ENCODE measurements at places on chromosomes 12 and 14.

GRCh38 chr12:121576851-121577391 is 3.9 kb downstream of the KDM2B start:
- DNase-seq: peak; percentile 25

- DNase-seq: no peak
These were observed 61.0 kb downstream of the SUSD6 start for GRCh38 chr14:69672356-69672755.

DNA sequence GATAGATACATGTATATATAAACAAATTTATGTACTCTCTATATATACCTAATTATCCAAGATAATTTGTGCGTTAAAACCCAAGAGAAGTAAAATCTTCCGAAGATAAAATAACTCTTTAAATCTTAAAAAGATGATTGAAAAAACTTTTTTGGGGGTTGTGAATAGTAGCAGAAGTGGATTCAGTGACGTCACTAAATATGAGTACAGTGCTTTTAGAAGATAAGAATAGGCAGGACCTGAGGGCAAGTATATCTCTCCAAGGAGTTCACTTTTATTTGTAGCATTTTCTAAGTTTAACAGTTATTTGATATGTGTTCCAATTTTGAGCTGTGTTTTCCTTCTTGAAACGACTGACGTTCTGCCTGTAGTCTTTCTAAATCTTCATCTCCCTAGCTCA is 319.8 kb downstream of the PPFIA2 start:
- DNase-seq: no peak

GRCh38 chr14:61281186-61281947 is at the start of gene TMEM30B:
TMEM30B (minus strand) TSS chr14:61281338; CDS start chr14:61281147, 191 bp downstream.
- no peak for DNase-seq

- DNase-seq: peak; percentile 48
These were observed 3.2 kb upstream of the ZNF839 start for GRCh38 chr14:102316338-102316742.

DNA sequence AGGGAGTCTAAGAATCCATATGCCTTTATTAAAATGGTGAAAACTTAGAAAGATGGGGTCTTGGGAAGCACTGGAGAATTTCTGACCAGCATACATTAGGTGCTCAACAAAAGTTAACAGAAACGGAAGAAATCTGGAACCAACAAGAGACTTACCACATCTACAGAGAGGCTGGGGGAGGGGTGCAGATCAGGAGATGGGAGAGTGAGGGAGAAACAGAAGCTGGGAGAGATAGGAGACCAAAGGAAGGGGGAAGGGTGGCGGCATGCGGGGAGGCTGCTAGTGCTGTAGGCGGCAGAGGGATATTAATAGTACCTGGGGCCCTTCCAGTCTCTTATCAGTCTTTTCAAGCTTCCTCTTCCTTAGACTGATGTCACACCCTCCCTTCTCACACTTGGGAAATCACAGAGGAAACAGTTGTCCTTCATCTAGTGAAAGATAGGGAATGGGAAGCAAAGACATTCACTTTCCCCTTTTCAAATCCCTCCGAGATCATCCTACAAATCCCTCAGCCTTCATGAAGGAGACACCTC is 18.1 kb downstream of the ZBTB39 start:
- no peak for DNase-seq

DNA sequence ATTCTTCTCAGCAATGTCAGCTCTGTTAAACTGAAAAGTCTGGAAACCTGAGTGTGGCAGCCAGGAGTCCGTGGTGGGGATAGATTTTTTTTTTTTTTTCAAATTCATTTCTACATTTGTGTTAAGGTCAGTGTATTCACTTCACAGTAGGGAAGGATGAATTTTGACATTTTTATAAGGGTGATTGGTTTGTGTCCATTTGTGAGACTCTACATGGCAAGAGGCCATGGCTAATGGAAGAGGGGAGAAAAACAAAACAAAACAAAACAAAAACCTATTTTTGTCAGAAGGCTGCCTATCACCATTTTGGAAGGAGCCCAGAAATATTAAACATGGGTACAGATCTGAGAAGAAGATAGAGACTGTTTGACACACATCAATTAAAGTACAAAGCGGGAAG is 176.1 kb downstream of the RMST start:
- DNase-seq: no peak

- DNase-seq: no peak
These were observed 15.3 kb downstream of the CCDC88C start for GRCh38 chr14:91402348-91402747.

DNA sequence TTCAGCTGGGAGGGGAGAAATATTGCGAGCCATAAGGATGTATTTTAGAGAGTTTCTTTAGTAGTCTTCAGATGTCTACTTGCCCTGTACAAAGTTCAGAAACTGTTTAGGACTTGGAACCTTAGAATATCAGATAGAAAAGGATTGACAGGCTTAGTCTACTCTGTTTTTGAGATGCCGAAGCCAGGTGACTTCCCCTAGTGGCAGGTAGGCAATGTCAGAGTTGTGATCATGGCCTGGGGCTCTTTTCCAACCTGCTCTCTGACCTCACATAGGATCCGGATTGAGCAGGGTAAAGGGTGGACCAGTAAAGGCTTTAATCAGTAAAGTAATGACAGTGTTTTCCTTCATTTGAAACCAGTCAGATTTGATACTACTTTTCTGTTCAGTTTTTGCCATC is 59.6 kb downstream of the PRKCH start:
- DNase-seq: no peak

DNA sequence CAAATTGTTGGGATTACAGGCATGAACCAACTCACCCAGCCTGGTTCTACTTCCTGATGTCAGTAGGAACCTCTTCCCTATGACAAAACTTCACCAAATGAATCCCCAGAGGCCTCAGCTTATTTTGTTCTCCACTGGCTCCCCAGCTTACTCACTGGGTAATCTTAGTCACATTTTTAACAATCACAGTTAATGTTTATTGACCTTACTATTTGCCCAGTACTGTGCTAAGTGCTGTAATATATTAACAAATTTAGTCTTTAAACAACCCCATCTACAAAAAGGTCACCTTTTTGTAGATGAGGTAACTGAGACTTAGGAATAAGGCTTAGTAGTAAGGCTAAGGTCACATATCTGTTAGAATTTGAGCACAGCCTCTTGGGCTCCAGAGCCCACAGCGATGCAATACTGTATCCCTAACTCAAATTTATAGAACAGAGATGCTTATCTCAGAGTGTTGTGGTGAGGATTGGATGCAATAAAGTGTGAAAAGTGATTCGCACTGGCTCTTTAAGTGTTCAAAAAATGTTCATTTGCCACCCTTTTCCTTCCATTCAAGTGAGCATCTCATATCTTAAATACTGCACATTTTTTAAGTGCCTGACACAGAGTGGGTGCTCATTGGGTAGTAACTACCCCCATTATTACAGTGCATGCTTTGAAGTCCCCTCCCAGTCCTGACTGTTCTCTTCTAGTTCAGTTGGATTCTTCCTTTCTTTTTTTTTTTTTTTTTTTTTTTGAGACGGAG is 146.4 kb upstream of the ARHGAP5 start:
- DNase-seq: no peak

GRCh38 chr14:55951341-55952206 is 166.6 kb upstream of the PELI2 start:
- DNase-seq: no peak
